NCI-H146 (cell line): ENCODE measurements at places on chromosomes 5 and 9.

- DNase-seq = no peak
Measured at GRCh38 chr5:31935496-31936369, 238.4 kb downstream of the GOLPH3 start.

DNA sequence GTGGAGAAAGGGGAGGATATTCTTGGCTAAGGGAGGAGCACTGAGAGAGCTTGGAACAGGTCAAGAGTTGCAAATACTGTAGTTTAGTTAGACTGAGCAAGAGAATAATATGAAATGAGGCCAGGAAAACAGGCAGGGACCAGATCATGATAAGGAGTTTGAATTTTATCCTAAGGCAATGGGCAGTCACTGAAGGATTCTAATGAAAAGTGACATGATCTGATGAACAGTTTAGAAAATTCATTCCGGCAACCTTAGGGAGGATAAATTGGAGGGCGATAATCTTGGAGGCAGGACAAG is 276.1 kb downstream of the PLK2 start:
- DNase-seq = no peak

- DNase-seq = peak; percentile 62
Measured at GRCh38 chr5:159207686-159208513, 1.5 kb downstream of the RNF145 start.

DNA sequence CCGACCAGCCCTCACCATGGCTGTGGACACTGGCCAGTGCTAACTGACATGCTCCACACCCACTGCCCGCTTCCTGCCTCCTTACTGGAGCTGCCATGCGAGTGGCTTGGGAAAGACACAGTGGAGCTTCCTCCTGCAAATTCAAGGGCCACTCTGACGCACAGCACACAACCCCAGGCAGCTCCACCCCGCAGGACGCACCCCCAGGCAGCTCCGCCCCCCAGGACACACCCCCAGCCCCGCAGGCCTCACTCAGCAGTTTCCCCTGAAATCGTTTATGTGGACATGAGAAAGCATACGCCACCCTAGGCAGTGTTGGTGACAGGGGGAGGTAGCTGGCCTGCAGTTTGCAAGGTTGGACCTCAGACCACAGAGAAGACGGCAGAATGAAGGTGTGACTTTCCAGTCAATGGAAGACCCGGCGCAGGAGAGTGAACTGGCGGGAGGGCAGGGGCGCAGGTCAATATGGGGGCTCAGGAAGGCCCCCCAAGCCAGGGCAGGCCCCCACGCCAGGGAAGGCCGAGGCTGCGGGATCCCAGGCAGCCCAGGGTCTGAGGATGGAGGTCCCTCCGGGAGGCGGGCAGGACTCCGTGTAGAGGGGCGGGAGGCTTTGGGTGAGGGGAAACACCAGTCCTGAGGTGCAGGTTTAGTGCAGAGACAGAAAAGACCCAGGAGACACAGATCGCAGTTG is 21.6 kb downstream of the LPCAT1 start:
- DNase-seq = no peak

DNA sequence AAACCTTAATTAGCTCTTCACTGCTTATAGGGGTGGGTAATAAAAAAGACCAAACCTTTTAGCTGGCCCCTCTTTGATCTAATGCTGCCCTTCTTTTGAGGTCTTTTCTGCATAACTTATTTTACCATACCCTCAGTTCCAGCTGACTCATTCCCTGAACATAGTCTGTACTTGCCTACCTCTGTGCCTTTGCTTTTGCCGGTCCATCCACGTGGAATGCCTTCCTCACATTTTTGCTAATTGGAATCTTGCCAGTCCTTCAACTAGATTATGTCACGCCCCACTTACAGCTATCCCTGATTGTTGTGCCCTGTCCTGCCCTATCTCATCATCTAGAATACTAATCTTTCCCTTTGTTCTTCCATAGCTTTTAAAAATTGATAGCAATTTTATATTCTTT is 44.2 kb downstream of the FAF2 start:
- no peak for DNase-seq

DNA sequence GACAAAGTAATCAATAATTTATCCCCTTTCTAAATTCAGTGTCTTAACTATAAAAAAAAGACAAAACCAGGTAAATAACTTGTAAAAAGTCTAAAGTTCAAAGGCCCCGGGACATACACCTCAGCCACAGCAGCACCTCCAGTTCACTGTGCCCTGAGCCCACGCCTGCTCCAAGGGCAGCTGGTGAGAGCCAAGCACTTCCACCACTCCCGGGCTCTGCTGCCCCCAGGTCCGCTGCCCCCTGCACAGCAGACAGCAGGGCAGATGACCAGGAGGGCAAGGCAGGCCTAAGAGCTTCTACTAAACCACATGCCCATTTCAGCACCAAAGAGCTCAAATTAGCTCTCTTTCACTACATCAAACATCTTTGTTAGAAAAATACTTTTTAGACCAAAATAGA is 91.9 kb downstream of the CAMSAP1 start:
- DNase-seq = no peak

GRCh38 chr5:135029477-135030122 is 4.4 kb downstream of the PITX1 start:
- no peak for DNase-seq

DNA sequence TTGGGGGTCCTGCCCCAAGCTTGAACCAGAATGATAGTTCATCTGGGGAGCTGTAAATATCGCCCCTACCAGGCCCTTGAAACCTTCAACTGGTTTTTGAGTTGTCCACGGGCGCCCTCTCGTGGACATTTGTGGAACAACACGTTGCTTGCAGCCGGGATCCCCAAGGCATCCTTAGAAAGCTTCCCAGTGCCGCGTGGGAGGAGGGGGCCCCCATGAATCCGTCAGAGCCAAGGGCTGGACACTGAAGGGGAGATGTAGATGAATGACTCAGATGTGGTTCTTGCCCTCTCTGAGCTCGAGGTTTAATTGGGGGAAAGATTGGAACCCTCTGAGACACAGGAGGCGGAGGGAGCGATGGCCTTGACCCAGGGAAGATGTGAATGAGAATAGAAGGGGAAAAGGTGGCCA is 31.8 kb upstream of the ORM1 start:
- DNase-seq = peak; percentile 19

GRCh38 chr5:17364987-17365810 is 132.8 kb upstream of the TAF11L2 start:
- DNase-seq = peak; percentile 34

DNA sequence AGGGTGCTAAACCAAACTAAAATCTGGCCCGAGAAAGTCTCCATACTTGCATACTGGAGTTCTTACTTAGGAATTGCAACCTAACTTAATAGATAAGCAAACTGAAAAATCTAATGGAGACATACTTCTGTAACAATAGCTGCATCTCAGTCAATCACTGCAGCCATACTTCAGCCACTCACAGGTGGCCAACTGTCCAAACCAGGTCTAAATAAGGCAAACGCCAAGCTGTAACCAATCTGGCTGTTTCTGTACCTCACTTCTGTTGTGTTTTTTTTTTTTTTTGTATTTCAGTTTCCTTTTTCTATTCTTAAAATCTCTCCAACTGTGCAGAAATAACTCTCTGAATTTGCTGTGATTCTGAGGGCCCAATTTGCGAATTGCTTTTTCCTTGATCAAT is 4.4 kb upstream of the NDUFB6 start:
- no peak for DNase-seq

DNA sequence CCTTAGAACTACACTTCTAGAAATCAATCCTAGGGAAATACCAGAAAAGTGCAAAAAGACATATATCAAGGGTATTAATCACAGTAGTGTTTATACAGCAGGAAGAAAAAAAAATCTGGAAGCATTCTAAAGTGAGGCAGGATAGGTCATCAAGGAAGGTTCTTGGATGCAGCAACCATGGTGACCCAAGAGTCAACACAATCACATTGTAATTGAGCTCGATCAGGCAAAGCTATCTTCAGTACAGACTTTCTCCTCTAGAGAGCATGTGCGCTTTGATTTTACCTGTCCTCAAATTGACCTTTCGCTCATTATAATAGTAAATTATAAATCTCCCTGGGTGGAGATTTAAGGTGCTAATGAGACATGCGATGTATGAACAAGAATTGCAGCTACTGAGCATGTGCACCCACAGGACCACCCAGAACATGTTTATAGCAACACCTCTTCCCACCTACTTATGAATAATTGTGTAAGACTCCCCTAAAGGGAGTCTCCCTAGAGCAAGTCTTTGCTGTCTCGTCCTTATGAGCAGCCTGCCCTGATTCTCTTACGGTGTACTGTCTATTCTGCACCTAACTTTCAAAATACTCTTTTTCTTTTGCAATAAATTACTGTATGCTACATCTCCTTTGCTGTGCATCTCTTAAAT is 297.7 kb downstream of the ATPSCKMT start:
- DNase-seq = no peak

DNA sequence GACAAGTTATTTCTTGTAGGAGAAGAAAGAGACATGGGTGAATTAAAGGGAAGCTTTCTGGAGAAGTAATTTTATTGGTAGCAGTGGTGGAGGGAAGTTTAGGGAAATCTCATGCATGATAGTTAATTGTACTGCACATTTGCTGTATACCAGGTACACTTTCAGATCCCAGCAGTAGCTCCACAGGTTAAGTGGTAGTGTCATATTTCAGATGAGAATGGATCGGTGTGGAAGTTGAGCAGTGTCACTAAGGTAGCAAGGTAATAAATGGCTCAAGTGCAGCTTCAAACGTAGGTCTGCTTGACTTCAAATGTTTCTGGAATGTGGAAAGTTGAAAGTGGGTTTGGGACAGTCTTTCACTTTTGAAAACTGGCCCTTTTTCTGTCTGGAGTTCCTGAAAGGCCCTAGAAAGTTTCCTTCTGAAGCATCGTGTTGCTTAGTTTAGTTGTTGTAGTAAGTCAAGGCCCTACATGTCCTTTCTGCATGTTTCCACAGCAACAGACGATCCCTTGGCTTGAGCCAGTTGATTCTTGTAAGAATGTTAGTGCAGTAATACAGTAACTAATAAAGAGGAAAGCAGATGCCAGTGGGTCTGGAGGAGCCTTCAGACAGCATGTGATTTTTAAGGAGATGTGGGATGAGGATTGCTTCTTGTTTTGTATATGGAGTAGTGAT is 3.7 kb downstream of the CLTA start:
- no peak for DNase-seq

GRCh38 chr5:143705381-143705780 is 106.6 kb upstream of the HMHB1 start:
- DNase-seq = no peak

DNA sequence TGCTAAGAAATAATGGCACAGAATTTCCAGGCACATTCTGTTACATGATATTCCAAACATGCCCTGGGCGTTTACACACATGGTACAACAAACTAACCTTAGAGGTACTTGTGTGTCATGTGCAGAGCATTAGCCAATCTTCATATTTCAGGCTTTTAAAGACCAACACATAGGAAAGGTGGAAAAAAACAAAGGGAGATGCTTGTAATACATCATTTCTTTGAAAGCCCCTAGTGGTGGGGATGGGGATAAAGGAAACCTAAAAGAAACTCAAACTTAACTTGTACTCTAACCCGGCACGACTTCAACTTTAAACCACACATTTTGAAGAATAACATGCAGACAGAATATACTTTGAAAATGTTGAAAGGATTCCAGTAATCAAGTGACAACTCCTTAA is 133.6 kb downstream of the PTPRD start:
- DNase-seq = no peak

GRCh38 chr9:68949271-68950000 is 64.5 kb downstream of the PRKACG start:
- DNase-seq = no peak

GRCh38 chr9:112051812-112052211 is 123.3 kb downstream of the SUSD1 start:
- no peak for DNase-seq

GRCh38 chr5:127447827-127448226 is 69.6 kb upstream of the PRRC1 start:
- no peak for DNase-seq

DNA sequence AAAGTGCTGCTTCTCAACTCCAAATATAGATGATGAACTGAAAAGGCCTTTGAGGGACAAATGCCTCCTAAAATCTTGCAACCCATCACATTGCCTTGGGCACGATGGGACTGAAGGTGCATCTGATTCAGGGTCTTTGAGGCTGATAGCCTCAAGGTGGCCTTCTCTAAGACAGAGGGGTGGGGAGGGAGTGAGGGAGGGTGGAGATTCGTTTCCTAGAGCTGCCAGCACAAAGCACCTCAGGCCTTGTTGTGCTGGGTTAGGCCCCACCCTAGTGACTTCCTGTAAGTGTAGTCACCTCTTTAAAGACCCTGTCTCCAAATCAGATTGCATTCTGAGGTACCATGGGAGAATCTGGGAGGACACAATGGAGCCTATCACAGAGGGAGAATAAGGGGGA is 57.1 kb downstream of the BARX1 start:
- DNase-seq = no peak

GRCh38 chr5:77197840-77198554 is 12.5 kb upstream of the PDE8B start:
- DNase-seq = no peak

- no peak for DNase-seq
Measured at GRCh38 chr5:134252671-134253070, 26.8 kb upstream of the PPP2CA start.

DNA sequence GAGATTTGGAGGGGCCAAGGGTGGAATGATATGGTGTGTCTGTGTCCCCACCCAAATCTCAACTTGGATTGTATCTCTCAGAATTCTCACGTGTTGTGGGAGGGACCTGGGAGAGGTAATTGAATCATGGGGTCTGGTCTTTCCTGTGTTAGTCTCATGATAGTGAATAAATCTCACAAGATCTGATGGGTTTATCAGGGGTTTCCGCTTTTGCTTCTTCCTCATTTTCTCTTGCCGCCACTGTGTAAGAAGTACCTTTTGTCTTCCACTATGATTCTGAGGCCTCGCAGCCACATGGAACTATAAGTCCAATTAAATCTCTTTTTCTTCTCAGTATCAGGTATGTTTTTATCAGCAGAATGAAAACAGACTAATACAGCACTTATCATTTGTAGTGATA is 29.5 kb upstream of the SPIN1 start:
- DNase-seq = no peak

DNA sequence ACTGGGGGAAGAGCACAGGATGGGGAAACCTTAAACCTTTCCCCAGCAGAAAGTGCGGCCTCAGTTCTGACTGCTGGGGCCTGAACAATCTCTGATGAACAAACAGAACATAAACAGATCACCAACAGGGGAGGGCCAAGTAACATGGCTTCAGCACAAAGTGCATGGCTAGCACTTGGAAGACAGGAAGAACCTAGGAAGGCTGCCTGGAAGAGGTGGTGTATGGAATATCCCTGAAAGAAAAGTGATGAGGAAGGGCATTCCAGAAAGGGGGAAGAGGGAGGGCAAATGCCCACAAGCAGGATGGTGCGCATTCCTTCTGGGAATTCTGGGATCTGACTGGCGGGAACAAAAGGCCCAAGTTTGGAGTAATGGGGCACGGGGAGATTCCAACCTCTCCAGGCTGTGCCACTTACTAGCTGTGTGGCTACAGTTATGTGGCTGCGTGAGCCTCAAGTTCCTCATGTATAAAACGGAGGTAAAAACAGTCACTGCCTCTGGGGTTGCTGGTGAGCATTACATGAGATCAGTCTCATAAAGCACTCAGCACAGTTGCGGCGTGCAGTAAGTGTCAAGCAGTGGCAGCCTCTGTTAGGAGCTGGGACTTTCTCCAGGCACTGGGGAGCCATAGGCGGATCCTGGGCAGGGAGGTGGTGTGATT is 1.6 kb downstream of the PDGFRB start:
- DNase-seq = no peak

- DNase-seq = no peak
Measured at GRCh38 chr5:154206311-154206710, 15.8 kb downstream of the GALNT10 start.
